SK-N-MC (cell line): ENCODE measurements at places on chromosomes 3 and 15.

DNA sequence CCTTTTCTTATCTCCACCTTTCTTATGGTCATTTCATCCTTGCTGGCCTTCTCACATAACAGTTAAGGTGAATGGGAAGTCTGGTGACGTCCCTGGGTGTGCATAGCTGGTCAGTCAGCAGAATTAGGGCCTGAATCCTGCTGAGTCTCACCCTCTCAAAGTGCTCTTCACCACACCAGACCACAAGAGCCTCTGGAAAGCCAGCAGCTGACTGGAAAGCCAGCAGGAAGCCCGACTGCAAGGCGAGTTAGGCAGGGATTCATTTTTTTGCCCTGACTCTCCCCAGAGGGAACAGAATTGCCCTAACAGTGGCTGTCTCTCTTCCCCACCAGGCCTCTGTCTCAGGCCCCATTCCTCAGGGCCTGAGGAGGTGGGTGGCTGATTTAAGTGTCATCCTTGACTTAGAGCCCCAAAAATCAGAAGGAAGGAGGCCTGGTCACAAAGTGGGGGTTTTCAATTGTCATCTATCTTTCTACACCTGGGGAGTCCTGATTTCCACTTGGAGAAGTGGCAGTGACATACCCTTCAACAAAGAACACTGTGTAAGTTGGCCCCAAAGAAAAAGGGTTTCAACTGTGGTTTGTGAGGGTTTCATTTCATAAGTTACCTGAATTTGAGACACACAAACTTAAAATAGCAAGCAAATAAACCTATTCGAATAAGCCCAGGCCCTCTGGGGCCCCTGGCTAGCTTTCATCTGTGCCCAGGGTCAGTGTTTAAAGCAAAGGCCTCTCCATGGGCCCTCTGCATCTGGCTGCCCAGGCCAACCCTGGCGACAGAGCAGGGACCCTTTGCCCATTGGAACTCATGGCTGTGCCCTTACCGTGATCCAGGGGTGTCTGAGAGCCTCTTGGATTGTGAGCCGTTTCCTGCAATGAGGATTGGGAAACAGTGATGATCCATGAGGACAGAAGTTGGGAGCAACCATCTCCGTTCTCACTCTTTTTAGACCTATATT is 90.5 kb upstream of the HERC1 start:
- DNase-seq: no peak

GRCh38 chr15:60574801-60575631 is 96.1 kb upstream of the ICE2 start:
- DNase-seq: no peak

- no peak for DNase-seq
Observed at GRCh38 chr3:76586471-76586870, 453.4 kb upstream of the ROBO2 start.

GRCh38 chr3:81872566-81872965 is 111.1 kb upstream of the GBE1 start:
- no peak for DNase-seq

GRCh38 chr3:194101592-194102432 is 34.1 kb upstream of the HES1 start:
- DNase-seq: no peak

DNA sequence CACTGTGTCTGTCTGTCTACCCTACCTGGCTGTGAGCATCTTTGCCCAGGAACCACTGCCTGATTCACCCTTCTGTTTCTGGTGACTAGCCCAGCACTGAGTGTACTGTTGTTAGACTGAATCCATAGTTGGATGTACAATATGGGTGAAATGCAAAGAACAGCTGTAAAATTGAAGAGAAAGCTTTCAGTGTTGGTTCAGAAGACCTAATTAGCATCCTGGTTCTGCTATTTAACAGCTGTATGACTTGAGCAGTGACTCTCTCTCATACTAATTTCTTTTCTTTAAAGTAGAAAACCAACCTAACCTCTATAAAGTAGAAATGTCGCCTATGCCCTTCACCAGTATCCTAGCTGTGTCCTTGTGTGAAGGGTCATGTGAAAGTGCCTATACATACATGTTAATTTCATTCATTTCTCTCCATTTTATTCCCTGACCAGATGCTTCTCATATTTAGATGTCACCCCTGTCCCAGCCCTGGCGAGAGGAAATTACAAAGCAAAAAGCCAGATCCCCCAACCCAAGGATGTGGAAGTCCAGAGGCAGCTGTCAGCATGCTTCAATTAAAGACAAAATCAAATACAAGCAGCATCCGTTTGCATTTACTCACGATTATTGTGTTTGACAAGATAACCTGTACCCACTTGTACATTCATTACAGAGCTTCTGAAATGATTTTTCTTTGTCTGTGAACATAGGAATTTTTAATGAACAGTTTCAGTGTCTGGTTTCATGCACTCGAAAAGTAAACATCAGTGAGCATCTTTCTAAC is 305.7 kb upstream of the ICE2 start:
- no peak for DNase-seq

GRCh38 chr15:101206176-101206591 is 45.7 kb downstream of the CHSY1 start:
- DNase-seq: no peak

DNA sequence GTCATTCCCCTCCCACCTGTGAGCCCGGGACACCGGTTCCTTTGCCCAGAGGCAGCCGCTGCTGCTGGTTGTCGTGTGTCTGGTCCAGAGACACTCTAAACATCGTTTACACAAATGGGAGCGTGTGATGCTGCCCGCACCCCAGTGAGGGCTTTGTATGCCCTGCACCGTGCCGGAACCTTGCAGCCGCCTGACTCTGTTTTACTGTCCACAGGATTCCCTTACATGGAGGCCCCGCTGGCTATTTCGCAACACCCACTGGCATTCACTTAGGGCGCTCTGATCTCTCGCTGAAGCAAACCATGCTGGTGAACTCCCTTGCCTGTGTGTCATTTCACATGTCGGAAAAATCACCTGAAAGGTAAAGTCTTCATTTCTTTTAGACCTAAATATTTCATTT is 100.8 kb upstream of the SLC6A6 start:
- DNase-seq: no peak

DNA sequence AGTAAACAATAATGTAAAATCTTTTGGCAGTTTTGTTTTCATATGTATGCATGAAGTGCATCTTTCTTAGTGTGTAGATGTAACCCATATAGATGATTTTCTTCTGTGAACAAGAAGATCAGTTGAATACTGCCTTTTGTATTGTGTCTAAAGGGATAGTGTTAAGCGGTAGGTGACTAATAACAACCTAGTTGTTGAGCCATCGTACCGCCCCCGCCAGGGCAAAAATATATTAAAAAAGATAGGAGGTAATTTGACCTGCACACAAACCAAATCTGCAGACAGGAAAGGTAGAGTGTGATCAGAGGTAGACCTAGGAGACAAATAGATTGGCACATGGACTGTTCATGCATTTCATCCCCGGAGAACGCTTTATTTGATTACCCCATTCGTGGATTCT is 3.3 kb upstream of the GMNC start:
- DNase-seq: no peak

GRCh38 chr15:49225572-49226281 is 55.7 kb downstream of the GALK2 start:
- DNase-seq: no peak

- no peak for DNase-seq
Observed at GRCh38 chr3:115330430-115330829, 183.3 kb upstream of the ZBTB20 start.

GRCh38 chr3:197028728-197029510 is 698 bp downstream of the MELTF start:
- DNase-seq: no peak

GRCh38 chr3:64494526-64494925 is 193.3 kb downstream of the ADAMTS9 start:
- no peak for DNase-seq

DNA sequence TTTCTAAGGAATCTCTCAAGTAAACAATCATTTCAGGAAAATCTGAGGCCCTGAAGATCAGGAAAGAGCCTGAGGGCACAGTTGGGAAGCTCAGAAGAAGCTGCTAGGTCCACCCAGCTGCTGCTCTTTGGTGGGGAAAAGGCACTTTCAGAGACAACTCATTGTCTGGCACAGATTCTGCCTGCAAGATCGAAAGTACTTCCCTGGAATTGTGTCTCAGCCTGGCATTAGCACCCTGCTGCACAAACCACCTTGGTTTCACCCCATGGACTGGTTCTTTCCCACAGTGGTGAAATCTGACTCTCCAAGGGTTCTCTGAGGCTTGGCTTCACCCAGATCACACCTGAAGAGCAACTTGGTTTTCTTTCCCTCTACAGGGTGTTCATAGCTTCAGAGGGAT is 18.7 kb downstream of the THRB start:
- DNase-seq: no peak

- no peak for DNase-seq
Observed at GRCh38 chr3:113575206-113575605, 42.9 kb downstream of the SIDT1 start.

GRCh38 chr3:167489571-167489970 is 15.7 kb upstream of the SERPINI2 start:
- no peak for DNase-seq
